Frontal cortex (tissue), 4 donors: ENCODE measurements at places on chromosomes 11 and 22.

GRCh38 chr11:36598051-36598450 lies at the start of gene RAG2:
Gene RAG2 (minus strand): TSS chr11:36598236. CDS start chr11:36594168, 4,068 bp downstream.
- no peak for DNase-seq

DNA sequence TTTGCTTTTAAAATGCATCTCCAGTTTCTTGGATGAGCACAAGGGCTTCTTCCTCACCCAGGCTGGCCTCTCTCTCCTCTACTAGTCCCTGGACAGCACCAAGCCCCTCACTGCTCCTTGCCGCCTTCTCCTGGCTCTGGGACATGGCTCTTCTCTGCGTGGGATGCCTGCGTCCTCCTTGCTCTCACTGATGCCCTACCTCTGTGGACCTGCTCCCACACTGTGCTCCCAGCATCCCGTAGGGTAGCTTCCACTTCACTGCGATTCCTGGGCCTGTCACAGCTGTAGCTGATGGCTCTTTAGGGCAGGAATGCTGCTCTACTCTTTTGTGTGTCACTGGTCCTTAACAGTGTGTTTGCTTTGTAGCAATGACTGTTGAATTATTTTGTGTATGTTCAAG lies 136.3 kb downstream of the SNX19 start:
- no peak for DNase-seq

DNA sequence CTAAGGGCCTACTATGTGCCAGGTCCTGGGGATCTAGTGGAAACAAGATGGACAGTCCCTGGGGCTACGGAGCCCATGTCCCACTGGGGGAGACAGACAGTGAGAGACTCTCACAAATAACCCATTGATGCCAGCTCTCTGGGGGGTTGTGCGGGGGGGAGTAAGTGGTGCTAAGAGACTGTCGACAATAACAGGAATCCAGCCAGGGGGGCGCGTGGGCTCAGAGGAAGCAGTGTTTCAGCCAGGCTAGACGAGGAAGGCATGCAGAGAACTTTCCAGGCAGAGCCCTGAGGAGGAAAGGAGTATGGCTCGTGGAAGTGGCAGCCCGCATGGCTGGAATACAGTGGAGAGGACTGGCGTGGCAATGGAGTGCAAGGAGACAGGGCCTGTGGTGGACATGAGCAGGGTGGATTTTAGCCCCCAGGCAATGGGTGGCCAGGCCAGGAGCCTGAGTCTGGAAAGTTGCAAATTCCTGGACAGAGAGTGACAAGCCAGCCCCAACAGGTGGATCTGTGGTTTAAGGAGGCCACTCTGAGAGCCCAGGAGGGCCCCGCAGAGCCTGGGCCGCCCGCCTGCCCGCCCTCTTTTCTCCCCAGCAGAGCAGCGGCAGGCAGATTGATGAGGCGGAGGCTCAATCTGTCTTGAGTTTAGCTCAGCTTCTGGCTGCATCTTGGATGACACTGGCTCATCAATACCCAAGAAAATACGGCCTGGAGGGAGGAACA lies 40.0 kb upstream of the TCF20 start:
- DNase-seq: no peak

GRCh38 chr22:36979016-36979910 lies 40.0 kb downstream of the TST start:
- DNase-seq: no peak

DNA sequence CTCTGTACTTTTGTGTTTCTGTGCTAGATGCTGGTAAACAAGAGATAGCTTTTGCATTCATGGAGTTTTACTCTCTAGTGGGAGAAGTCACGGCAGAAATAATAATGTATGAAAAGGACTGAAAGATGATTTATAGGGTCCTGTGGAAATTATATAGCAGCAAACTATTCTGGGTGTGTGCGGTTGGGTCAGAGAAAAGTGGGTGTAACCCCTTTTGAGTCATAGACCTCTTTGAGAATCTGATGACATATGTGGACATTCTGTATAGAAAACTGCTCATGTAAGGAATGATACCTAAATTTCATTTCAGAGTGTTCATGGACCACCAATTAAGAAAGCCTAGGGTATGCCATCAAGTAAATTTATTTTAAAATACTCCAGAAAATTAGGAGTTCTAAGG lies 54.4 kb downstream of the TMEM135 start:
- no peak for DNase-seq

GRCh38 chr11:13440100-13440855 lies 22.7 kb downstream of the BTBD10 start:
- no peak for DNase-seq

- no peak for DNase-seq
These were observed 5.2 kb downstream of the TEAD1 start for GRCh38 chr11:12679471-12679870.

DNA sequence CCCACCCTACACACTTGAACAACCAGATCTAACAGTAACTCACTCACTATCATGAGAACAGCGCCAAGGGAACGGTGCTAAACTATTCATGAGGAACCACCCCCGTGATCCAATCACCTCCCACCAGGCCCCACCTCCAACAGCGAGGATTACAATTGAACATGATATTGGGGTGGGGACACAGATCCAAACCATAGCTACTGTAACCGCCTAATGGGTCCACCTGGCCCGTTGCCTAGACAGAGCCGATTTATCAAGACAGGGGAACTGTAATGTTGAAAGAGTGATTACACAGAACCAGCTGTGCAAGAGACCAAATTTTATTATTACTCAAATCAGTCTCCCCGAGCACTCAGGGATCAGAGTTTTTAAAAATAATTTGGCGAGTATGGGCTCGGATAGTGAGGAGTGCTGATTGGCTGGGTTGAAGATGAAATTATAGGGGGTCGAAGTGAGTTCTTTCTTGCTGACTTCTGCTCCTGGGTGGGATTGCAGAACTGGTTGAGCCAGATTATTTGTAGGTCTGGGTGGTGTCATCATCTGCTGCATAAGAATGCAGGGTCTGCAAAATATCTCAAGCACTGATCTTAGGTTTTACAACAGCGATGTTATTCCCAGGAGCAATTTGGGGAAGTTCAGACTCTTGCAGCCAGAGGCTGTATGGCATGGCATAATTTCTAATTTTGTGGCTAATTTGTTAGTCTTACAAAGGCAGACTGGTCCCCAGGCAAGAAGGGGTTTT lies 17.9 kb upstream of the ZC3H12C start:
- no peak for DNase-seq

- no peak for DNase-seq
These were observed 16.3 kb downstream of the CARS1 start for GRCh38 chr11:3040881-3041280.

- DNase-seq: no peak
These were observed 9.4 kb downstream of the MUC5B start for GRCh38 chr11:1232021-1232882.

GRCh38 chr22:43118953-43119458 lies 8.5 kb downstream of the BIK start:
- DNase-seq: no peak
